ENCODE measurements at places on chromosomes 5 and 9.

GRCh38 chr5:36733183-36733582 lies 126.8 kb downstream of the SLC1A3 start:
- no peak for DNase-seq

GRCh38 chr9:80378669-80379293 lies 807.0 kb downstream of the TLE4 start:
- no peak for DNase-seq

- peak; percentile 71 for DNase-seq
These were observed 20.8 kb downstream of the DAB2IP start for GRCh38 chr9:121672213-121672612.

- DNase-seq = peak; percentile 85
These were observed 20.0 kb upstream of the SPATA31E1 start for GRCh38 chr9:87862536-87863268.

GRCh38 chr9:126027566-126027965 lies 280.4 kb downstream of the PBX3 start:
- DNase-seq = no peak

DNA sequence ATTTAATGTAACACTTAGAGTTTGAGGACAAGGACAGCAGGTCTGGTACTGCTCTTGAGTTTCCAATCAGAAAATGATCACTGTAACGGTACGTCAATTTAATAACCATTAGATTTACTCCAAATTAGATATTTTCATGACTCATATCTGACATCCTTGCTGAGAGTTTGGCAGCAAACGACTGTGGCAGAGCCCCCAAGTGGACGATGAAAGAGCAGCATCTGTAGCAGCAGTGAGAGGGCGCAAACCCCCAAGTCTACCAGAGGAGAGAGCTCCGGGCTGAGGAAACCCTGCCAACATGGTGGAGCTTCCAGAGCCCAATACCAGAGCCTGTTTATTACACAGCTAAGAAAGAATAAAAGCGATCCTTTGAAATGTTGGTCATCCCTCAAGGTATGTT lies 73.2 kb upstream of the EPB41L4A start:
- peak; percentile 67 for DNase-seq

DNA sequence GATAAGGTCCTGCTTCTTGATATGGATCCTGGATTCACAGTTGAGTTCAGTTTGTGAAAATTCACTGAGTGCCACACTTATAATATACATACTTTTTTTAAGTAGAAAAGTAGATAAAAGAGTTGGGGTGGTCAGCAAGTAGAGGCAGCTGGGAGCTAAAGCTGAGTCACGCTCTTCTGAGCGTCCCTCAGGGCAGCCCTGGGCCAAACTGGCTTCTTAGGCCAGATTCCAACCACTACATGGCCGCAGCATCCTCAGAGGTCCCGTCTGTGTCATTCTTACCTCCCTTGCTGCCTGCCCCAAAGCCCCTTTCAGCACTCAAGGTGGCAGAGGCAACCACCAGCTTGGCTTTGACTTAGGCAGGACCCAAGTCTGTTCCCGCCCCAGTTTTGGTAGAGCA lies 123.3 kb upstream of the TBC1D2 start:
- DNase-seq = peak; percentile 45

- DNase-seq = no peak
These were observed 1.3 kb downstream of the ENHO start for GRCh38 chr9:34521406-34522045.

- no peak for DNase-seq
These were observed 516.1 kb downstream of the EFNA5 start for GRCh38 chr5:107154593-107154992.

- no peak for DNase-seq
These were observed 31.2 kb downstream of the ERMP1 start for GRCh38 chr9:5801739-5802113.

DNA sequence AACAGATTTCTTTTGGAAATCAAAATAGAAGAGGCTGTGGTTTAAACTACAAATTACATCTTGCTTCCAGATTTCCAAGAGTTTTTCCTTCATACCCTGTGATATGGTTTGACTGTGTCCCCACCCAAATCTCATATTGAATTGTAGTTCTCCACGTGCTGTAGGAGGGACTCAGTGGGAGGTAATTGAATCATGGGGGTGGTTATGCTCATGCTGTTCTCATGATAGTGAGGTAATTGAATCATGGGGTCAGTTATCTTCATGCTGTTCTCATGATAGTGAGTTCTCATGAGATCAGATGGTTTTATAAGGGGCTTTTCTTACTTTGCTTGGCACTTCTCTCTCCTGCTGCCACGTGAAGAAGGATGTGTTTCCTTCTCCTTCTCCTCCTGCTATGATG lies 687.0 kb upstream of the ZNF608 start:
- DNase-seq = no peak

DNA sequence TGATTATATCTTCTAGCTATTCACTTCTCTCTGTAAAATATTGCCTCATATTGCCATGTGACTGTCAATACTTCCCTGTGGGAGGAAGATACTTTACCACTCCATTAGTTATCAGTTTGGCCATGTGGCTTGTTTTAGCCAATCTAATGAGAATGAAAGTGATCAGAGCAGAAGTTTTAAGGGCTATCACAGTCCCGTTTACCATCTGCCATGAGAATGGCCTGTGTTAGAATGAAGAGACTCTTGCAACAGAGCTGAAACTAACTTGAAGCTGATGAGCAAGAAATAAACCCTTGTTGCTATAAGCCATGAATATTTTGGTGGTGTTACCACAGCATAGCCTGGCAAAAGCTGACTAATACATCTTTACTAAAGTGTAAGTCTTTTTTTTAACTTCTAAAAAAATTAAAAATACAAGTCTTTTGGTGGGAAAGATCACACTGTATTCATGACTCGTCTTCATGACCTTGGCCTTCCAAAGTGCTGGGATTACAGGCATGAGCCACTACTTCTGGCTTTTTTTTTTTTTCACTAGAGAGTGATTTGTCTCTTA lies 68.0 kb upstream of the CTNNA1 start:
- DNase-seq = peak; percentile 47

- peak; percentile 21 for DNase-seq
These were observed 7.6 kb upstream of the FAM240B start for GRCh38 chr9:38727497-38728001.

DNA sequence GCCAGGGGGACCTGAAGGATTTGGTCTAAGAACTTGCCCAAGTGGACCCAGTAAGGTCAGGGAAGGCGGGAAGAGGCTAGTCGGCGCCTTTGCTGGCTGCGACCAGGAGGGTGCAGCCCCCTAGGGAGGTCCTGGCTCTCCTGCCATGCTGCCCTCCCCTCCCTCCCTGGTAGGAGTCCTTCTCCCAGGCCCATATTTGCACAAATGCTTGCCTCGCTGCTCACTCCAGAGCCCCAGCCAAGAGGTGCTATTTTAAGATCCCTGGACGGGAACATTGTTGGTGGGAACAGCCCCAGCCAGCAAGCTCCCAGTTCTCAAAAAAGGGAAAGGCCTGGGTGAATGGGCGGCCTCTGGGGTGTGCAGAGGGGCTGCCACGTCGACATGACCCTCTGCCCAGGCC lies 4.3 kb upstream of the IL17B start:
- DNase-seq = no peak

- no peak for DNase-seq
These were observed 4.6 kb upstream of the ISL1 start for GRCh38 chr5:51378448-51379330.

DNA sequence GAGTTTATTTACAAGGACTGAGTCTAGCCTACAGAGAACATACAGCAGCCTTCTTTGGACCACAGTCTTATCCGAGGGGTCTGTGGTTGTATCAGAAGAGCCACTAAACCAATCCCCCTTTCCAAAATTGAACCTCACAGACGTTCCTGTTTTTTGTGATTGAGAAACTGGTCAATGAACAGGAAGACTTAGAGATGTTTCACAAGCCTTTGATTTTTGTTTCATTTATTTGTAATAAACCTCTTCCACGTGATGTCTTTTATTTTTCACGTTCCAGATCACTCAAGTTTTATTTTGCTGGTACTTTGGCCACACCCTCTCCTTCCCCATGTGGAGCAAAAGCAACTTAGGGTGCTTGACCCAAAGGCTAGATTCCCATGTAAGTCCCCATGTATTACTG lies 16.1 kb downstream of the CCT5 start:
- DNase-seq = no peak

GRCh38 chr5:160467555-160468362 lies 46.1 kb downstream of the PTTG1 start:
- DNase-seq = peak; percentile 84

GRCh38 chr5:112344540-112344939 lies 74.5 kb downstream of the EPB41L4A start:
- DNase-seq = no peak

DNA sequence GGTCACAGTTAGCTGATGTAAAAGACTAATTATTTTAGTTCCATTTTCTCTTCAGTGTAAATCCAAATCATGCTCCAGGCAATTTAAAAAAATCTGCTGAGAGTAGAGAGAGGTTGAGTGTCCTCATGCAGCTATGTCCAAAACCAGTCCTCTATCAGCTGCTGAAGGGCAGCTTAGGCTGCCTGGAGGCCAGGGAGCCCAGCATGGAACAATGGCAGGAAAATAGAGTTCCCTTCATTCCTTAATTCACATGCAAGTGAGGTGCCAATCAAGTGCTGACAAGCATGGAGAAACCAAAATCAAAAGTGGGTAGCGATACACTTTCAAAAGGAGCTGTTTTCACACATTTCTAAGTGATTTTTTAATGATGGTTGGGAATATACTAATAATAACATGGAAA lies 78.3 kb upstream of the POU5F2 start:
- no peak for DNase-seq

DNA sequence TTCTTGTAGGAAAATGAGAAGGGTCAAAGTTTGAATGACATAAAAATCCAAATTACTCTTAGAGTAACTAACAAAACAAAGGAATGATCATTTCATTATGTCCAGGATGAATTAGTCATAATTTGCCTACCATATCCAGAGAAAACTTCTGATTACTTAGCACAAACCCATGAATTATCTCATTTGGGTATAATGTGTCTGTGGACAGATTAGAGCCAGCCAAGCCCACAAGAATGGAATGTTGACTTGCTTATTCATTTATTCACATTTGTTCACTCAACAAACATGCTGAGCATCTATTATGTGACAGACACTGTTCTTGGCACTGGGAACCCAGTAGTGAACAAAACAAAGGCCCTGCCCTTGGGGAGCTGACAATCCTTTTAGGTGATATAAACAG lies 87.4 kb downstream of the APBA1 start:
- DNase-seq = peak; percentile 33

- DNase-seq = peak; percentile 77
These were observed 239.6 kb upstream of the TAS2R1 start for GRCh38 chr5:9869616-9870288.

DNA sequence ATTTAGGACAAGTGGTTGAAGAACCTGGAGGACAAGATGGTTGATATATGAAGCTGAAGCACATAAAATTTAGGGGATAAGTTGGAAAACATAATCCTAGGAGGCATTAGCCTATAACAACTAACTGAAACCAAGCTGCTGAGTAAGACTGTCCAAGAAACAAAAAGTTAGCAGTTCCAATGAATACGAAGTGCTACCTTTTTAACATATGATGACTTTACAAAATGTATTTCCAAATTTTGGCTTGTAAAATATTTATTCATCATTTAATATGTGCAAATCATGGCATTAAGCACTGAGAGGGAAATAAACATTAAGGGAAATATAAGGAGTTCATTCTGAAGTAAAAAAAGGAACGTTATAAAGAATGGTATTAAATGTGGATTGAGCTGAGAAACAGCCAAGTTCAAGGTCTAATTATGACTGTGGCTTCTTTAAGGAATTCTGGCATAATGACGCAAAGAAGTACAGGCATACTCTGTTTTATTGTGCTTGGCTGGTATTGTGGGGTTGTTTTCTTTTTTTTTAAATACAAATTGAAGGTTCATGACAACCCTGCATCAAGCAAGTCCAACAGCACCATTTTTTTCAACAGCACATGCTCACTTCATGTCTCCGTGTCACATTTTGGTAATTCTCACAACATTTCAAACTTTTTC lies 7.7 kb downstream of the RAPGEF6 start:
- no peak for DNase-seq

- DNase-seq = no peak
These were observed 27.2 kb upstream of the CPLX2 start for GRCh38 chr5:175844174-175844573.

GRCh38 chr5:38138574-38138973 lies 119.8 kb upstream of the EGFLAM start:
- DNase-seq = no peak

GRCh38 chr9:127154390-127155191 lies 32.2 kb upstream of the ANGPTL2 start:
- DNase-seq = peak; percentile 79

GRCh38 chr9:99605016-99605743 lies 216.5 kb upstream of the NR4A3 start:
- DNase-seq = no peak

- DNase-seq = no peak
These were observed 175.8 kb upstream of the IER5L start for GRCh38 chr9:129353697-129354336.

DNA sequence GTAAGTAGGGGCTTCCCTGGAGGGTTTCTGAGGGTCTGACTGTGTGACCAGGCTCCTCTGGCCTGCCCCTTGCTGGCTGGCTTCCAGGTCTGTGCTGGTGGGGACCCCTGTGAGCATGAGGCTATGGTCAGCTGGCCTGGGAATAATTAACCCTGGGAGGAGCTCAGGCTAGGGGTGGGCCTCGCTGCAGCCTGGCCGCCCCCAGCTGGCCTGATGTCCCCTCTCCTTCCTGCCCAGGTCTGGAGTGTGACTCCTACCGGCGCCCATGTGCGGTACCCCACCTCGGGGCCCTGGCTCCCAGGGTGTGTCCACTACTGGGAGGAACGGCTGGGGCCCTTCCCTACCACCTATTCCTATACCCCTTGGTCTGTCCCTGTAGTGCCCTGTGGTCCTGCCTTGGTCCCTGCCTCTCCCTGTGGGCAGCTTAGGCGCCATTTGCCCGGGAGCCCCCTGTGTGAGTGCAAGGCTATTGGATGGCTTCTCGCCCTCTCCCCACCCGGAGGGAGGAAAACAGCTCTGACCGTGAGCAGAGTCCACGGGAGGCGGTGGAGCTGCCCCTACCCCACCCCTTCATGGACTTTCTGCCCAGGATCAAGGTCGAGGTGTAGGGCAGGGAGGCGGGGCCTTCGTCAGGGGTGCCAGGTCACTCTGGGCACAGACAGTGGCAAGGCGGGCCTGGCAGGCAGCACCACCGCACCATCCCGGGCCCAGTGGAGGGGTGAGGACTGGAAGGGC lies 9.4 kb downstream of the RXRA start:
- no peak for DNase-seq

- DNase-seq = no peak
These were observed 57.8 kb upstream of the CCDC112 start for GRCh38 chr5:115354246-115354645.

DNA sequence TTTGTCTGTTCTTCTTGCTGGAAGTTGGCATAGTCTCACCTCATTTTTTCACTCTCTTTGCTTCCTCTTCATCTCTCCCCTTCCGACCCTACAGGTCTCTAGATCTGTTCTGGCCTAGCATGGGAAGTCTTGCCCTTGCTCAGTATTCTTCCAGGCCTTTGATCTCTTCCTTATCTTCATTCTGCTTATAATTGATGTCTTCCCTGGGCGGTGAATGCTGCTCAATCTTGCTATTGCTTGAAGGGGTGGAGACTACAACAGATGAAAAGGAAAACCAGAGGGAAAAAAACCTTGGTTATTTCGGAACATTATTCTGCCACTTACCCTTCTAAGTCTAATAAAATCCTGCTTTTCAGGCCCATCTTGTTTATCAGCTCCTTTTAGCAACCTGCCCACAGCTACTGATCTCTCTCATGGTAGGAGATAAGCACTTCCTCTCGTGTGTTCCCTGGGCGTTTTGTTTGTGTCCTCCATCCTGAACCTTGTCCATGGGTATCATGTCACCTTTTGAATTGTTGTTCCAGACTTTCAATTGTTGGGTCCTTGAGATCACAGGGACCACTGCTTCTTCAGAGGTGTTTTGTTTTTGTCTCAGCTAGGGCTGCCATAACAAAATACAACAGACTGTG lies 375.6 kb downstream of the ADGRV1 start:
- no peak for DNase-seq

GRCh38 chr5:111095982-111096381 lies 3.8 kb downstream of the WDR36 start:
- no peak for DNase-seq
